Astrocyte (in vitro differentiated cells and primary cell): ENCODE measurements at places on chromosomes 2 and 18.

- DNase-seq: no peak
Measured at GRCh38 chr2:11858883-11859282, 112.5 kb downstream of the LPIN1 start.

- peak; percentile 18 for DNase-seq
Measured at GRCh38 chr2:178819992-178820391, 12.8 kb upstream of the TTN start.

DNA sequence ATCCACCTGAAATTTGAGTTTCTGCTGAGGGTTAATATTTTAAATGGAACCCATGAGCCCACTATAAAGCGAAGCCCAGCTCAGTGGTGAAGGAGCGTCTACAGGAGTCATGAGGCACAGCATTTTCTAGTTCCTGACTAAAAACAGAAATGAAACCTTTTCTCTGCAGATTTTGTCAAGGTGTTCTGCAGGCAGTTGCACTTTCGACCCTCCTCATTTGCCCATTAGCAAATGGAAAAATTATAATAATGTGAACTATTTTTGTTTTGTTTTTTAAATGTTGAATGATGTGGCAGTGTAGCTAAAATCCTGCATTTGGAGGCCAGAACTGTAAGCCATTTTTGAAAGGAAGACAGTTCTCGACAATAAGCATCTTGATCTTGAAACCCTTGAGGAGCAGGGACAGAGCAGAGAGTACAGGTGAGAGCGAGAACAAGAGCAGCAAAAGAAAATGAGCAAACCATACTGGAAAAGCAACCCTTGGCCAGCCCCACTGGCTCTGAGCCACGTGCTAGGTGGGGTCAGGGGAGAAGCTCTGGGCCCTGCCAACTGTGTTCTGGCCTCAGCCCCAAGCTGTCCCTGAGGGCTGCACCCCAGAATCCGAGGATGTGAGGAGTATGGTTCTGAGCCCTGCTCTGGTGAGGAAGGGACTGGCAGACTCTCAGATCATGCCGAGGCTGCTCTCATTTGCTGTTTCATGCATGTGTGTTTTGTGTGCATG lies 26.4 kb upstream of the COPS8 start:
- DNase-seq: no peak

DNA sequence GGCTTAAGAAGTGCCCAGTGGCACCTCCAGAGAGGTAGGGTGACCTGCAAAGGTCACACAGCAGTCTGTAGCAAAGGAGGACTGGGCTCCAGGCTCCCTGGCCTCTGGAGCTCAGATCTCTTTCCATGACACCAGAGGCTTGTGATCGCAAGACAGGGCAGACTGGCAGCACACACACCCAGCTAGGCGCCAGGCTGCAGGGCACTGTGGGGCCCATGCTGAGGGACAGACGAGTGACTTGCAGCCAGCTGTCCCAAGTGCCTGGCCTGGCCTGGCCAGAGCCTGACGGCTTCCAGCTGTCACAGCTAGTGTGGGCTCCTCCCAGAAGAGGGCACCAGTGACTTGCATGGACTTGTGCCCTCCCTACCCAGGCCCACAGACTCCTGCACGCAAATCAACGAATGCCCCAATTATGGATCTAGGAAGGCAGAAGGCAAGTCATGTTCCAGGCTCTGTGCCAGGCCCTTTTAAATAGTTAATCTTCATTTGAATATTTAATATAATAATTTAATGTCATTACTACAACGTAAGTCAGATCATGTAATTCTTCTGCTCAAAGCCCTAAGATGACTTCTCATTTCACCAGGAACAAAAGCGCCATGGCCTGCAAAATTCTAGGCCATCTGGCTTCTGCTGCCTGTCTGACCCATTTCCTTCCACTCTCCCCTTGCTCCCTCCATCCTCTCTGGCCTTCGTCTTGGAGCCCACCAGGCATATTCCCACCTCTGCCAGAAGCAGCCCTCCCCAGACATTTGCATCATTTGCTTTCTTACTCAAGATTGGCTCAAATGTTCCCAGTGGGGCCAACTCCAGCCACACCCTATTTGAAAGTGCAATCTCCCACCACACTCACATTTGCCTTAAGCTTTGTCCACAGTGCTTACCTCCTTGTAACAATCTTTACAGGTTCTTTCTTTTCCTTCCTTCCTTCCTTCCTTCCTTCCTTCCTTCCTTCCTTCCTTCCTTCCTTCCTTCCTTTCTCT lies 3.7 kb upstream of the SPEG start:
- peak; percentile 41 for DNase-seq

- DNase-seq: no peak
Measured at GRCh38 chr2:58540681-58541080, 299.6 kb upstream of the FANCL start.

GRCh38 chr2:48423376-48423775 lies 106.6 kb upstream of the STON1 start:
- peak; percentile 81 for DNase-seq

- no peak for DNase-seq
Measured at GRCh38 chr2:10891390-10891789, 20.3 kb upstream of the KCNF1 start.

- peak; percentile 99 for DNase-seq
Measured at GRCh38 chr2:28392297-28393113, at the start of gene FOSL2. TSS of gene FOSL2 (plus strand) at chr2:28392858. CDS start at chr2:28393721, 863 bp downstream.

- DNase-seq: no peak
Measured at GRCh38 chr2:25649786-25650185, 23.6 kb downstream of the DTNB start.

DNA sequence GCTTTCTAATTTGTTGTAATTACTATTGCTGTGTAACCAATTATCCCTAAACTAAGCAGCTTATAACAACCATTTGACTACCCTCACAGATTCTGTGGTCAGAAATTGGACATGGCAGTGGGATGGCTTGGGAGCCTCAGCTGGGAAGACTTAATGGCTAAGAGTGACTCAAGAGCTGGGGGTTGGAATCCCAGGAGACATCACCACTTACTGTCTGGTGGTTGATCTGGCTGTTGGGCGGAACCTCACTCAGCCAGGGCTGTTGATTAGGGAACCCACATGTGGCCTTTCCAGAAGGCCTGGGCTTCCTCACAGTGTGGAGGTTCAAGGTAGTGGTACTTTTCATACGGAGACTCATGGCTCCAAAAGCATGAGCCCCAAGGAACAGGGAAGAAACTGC lies 49.8 kb downstream of the E2F6 start:
- no peak for DNase-seq

GRCh38 chr2:140855471-140855870 lies 1275.3 kb downstream of the LRP1B start:
- no peak for DNase-seq

DNA sequence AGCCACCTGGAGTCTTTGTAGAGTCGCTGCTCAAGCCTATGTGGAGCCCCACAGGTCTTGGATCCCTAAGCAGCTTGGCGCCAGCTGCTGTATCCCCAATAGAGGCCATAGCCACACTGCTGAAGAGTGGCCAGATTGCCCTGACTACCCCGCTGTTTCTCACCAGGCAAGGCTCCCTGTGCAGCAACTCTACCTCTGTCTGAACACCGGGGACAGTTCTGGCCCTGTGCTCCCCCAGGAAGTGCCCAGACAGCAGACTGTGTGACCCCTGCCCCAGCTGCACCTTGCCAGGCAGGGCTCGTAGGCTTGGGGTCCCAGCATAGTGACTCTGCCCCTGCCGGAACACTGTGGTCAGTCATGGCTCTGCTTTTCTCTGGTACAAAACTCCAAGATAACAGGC lies 53.5 kb upstream of the GALNT13 start:
- DNase-seq: no peak
